Mesothelial cell of epicardium (in vitro differentiated cells): ENCODE measurements at places on chromosomes 3 and 15. TPM values are rescaled to one million over a fixed set of nuclear protein-coding genes. Genes with fewer than 3 reads are reported as not detected.
A peak's percentile ranks its signal among the peaks of the same experiment; 100 is the strongest.

GRCh38 chr3:39990532-39990931 is 181.1 kb downstream of the MYRIP start:
- no peaks in the 10 kb centered on the region for H3K36me3 ChIP-seq
- no peak for DNase-seq
- no peak overlapping the region for H3K4me3 ChIP-seq
- H3K27ac ChIP-seq = no peak overlapping the region
- no peaks in the 10 kb centered on the region for H3K4me1 ChIP-seq
- H3K27me3 ChIP-seq = no peaks in the 10 kb centered on the region

- H3K36me3 ChIP-seq = no peaks in the 10 kb centered on the region
- no peaks in the 10 kb centered on the region for H3K4me1 ChIP-seq
- DNase-seq = no peak
- H3K4me3 ChIP-seq = no peak overlapping the region
- H3K27ac ChIP-seq = no peak overlapping the region
- H3K27me3 ChIP-seq = peaks cover 6% of the 10 kb centered on the region
Measured at GRCh38 chr15:87846746-87847145, 409.8 kb downstream of the NTRK3 start.

GRCh38 chr3:52174896-52175295 is 20.7 kb upstream of the POC1A start:
- peaks cover 18% of the 10 kb centered on the region for H3K4me1 ChIP-seq
- no peaks in the 10 kb centered on the region for H3K27me3 ChIP-seq
- no peak overlapping the region for H3K4me3 ChIP-seq
- DNase-seq = no peak
- H3K27ac ChIP-seq = no peak overlapping the region

DNA sequence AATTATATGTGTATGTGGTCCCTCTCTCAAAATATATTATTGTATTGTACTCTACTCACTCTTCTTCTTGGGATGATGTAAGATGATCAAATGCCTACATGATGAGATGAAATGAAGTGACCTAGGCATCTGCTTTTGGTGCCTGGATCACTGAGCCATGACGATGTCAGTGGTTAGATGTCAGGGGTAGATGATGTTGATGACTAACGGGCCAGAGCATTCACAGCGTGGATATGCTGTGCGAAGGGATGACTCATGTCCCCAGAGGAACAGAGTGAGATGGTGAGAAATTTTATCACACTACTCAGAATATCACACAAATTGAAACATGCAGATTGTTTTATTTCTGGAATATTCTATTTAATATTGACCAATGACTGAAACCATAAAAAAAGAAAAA is 233.9 kb upstream of the CADM2 start:
- H3K4me1 ChIP-seq = no peaks in the 10 kb centered on the region
- H3K27ac ChIP-seq = no peak overlapping the region

DNA sequence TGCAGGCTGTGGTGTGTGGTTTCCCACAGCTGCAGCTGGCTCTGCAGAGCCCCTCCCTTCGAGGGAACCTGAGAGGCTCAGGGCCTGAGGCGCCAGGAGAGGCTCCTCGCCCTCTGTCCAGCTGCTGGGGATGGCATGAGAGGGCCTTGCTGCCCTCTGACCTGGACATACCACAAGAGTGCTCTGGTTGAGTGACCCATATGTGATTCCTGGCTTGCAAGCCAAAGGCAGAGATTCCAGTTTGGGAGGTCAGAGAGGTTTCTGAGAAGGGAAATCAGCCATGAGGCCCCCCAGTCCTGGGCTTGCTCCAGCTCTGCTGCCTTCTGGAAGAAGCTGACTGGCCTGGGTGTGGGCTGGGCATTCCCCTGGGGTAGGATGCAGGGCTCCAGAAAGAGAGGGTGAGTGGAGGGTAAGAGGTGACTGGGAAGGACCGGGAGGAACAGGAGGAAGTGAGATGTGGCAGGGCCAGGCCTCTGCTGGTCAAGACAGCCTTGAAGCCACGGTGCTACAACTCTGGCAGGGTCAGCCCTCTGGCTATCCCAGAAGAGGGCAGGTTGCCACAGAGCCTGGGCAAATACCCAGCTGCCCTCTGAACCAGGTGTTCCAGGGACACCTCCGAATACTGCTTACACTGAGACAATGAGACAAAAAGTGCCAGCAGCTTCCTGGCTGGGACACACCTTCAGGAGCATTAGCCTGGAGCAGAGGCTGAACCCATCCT is 16.0 kb upstream of the SRP14 start:
- no peak overlapping the region for H3K4me3 ChIP-seq
- peaks cover 36% of the 10 kb centered on the region for H3K4me1 ChIP-seq
- no peaks in the 10 kb centered on the region for H3K36me3 ChIP-seq
- no peak for DNase-seq
- peak overlapping the region; percentile 62 for H3K27ac ChIP-seq

- H3K27ac ChIP-seq = no peak overlapping the region
- no peak overlapping the region for H3K4me3 ChIP-seq
- no peaks in the 10 kb centered on the region for H3K36me3 ChIP-seq
- DNase-seq = no peak
Measured at GRCh38 chr15:25972141-25972675, 109.1 kb upstream of the ATP10A start.

- H3K4me3 ChIP-seq = no peak overlapping the region
- peaks cover 44% of the 10 kb centered on the region for H3K27me3 ChIP-seq
- no peaks in the 10 kb centered on the region for H3K36me3 ChIP-seq
- H3K4me1 ChIP-seq = peaks cover 3% of the 10 kb centered on the region
- DNase-seq = peak; percentile 30
- no peak overlapping the region for H3K27ac ChIP-seq
Measured at GRCh38 chr3:51712511-51712931, 5.7 kb downstream of the GRM2 start.

GRCh38 chr3:112814266-112814665 is 32.4 kb downstream of the CD200R1L start:
- H3K27me3 ChIP-seq = no peaks in the 10 kb centered on the region
- H3K4me3 ChIP-seq = no peak overlapping the region
- H3K27ac ChIP-seq = peak overlapping the region; percentile 8
- no peak for DNase-seq
- peaks cover 47% of the 10 kb centered on the region for H3K4me1 ChIP-seq

DNA sequence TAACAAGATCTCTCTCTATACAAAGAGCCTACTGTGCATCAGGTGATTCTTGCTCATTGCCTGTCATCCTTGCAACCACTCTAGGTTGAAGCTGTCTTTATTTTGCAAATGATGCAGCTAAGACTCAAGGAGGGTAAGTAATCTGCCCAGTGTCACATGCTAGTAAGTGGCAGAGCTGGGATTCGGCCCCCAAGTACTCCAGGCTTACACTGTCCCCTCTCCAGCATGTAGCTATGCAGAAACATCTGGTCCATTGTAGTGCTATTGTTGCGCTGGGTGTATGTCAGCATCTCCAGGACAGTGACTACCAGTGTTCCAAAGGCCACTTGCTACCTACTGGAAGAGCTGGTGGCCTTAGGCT is 248.9 kb downstream of the SLCO3A1 start:
- H3K27ac ChIP-seq = no peak overlapping the region
- peaks cover 22% of the 10 kb centered on the region for H3K27me3 ChIP-seq
- no peak overlapping the region for H3K4me3 ChIP-seq
- no peak for DNase-seq
- H3K4me1 ChIP-seq = peaks cover 31% of the 10 kb centered on the region

- peak overlapping the region; percentile 33 for H3K4me3 ChIP-seq
- no peaks in the 10 kb centered on the region for H3K27me3 ChIP-seq
- H3K27ac ChIP-seq = no peak overlapping the region
- peaks cover 9% of the 10 kb centered on the region for H3K36me3 ChIP-seq
- peaks cover 9% of the 10 kb centered on the region for H3K4me1 ChIP-seq
Measured at GRCh38 chr15:43187544-43188155, 2.4 kb downstream of the CCNDBP1 start.

DNA sequence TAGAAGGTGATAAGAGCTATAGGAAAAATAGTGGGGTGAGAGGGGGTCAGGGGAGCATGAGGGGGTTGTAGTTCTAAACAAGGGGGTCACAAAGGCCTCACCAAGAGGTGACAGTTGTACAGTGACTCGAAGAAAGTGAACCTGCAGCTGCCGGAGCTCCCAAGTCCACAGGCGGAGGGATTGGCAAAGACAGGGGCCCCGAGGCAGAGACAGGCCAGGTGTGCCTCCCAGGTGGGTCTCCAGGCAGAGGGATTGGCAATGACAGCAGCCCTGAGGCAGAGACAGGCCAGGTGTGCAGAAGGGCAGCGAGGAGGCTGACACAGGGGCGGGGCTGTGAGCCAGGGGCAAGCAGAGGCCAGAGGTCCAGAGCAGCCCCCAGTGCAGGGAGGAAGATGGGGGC is 63.7 kb downstream of the DNAJB8 start:
- no peaks in the 10 kb centered on the region for H3K36me3 ChIP-seq
- no peak overlapping the region for H3K4me3 ChIP-seq
- H3K27ac ChIP-seq = no peak overlapping the region
- H3K27me3 ChIP-seq = no peaks in the 10 kb centered on the region

- H3K36me3 ChIP-seq = no peaks in the 10 kb centered on the region
- peaks cover 41% of the 10 kb centered on the region for H3K4me1 ChIP-seq
- no peak overlapping the region for H3K27ac ChIP-seq
- DNase-seq = no peak
Measured at GRCh38 chr3:129602309-129602708, 4.2 kb downstream of the PLXND1 start.

GRCh38 chr3:57423335-57423734 is 120.8 kb downstream of the DNAH12 start:
- no peak overlapping the region for H3K4me3 ChIP-seq
- H3K27ac ChIP-seq = no peak overlapping the region
- H3K27me3 ChIP-seq = no peaks in the 10 kb centered on the region

GRCh38 chr3:81531263-81531662 is 230.2 kb downstream of the GBE1 start:
- peaks cover 11% of the 10 kb centered on the region for H3K36me3 ChIP-seq
- no peak overlapping the region for H3K27ac ChIP-seq
- no peak for DNase-seq

- no peaks in the 10 kb centered on the region for H3K27me3 ChIP-seq
- peaks cover 10% of the 10 kb centered on the region for H3K4me1 ChIP-seq
- H3K36me3 ChIP-seq = peaks cover 8% of the 10 kb centered on the region
- H3K4me3 ChIP-seq = no peak overlapping the region
- no peak overlapping the region for H3K27ac ChIP-seq
Measured at GRCh38 chr3:32492684-32493436, 9.8 kb downstream of the CMTM6 start.

DNA sequence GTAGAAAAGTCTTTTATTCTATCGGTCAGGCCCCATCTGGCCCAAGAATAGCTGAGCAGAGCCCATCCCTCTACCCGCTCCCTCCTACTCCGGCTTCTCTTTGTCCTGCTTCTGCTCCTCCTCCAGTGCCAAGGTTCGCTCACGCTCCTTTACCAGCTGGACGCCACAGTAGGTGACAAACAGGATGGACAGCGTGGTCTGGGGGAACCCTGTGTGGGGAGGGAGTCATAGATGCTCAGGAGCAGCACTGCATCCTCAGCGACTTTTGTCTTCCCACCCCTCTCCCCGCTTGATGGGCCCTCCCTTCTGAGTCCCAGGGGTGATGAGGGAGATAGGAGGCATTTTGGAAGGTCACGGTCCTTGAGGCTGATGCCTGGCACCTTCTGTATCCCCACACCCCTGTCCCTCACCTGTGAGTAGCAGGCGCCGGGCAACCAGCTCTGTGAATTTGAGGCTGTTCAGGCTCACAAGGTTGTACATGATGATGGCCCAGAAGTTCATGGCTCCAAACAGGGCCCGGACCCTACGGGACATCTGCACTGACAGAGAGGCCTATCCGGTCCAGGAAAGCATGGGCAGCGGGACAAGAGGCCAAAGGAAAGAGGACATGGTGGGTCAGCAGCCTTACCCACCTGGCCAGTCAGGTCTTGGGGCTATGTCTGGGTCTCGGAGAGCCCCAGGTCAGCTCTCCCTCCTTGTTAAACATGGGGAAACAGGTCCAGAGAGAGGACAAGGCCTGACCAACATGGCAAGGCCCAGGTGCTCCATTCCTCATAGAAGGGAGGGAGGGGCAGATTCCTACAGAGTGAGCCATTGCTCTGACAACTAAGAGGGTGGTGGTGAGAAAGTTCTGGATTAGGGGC is 7.6 kb downstream of the KLHL40 start:
- no peaks in the 10 kb centered on the region for H3K4me1 ChIP-seq
- DNase-seq = no peak
- no peak overlapping the region for H3K27ac ChIP-seq
- H3K4me3 ChIP-seq = no peak overlapping the region
- H3K27me3 ChIP-seq = peaks cover 36% of the 10 kb centered on the region

DNA sequence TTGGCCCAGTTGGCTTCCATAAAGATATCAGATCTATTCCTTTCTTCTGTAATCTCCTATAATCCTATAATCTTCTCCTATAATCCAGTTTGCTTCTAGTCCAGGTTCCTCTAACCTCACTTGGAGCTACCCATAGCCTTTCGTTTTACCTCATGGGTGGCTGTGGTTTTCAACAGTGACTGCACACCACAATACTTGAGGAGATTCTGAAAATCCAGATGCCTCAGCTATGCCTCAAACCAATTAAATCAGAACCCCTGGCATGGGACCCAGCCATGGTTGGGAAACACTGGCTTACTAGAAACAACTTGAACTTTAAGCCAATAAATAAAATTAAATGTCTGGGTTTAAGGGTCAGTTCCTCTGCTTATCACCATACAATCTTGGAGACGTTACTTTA is 86.1 kb upstream of the NTRK3 start:
- no peak overlapping the region for H3K4me3 ChIP-seq
- H3K27ac ChIP-seq = no peak overlapping the region
- DNase-seq = no peak
- no peaks in the 10 kb centered on the region for H3K36me3 ChIP-seq

- peaks cover 19% of the 10 kb centered on the region for H3K36me3 ChIP-seq
- no peak for DNase-seq
- no peak overlapping the region for H3K27ac ChIP-seq
- H3K4me1 ChIP-seq = peaks cover 22% of the 10 kb centered on the region
- H3K27me3 ChIP-seq = no peaks in the 10 kb centered on the region
Measured at GRCh38 chr3:152364237-152364636, 95.5 kb downstream of the MBNL1 start.

- no peak overlapping the region for H3K4me3 ChIP-seq
- no peak for DNase-seq
- H3K27me3 ChIP-seq = peaks cover 21% of the 10 kb centered on the region
- H3K27ac ChIP-seq = no peak overlapping the region
- H3K4me1 ChIP-seq = no peaks in the 10 kb centered on the region
- no peaks in the 10 kb centered on the region for H3K36me3 ChIP-seq
Measured at GRCh38 chr15:45903283-45903682, 268.5 kb downstream of the SQOR start.

Gene SCAANT1
- not detected in 3 replicates for total RNA-seq

Gene CCDC33
- total RNA-seq = 4.2 to 6.4 TPM (median 5.0 TPM) in 3 replicates

Gene GOLGA8B
- total RNA-seq = 156 to 157 TPM (median 156 TPM) in 3 replicates

Gene CHRNB4
- total RNA-seq = 2.2 to 3.2 TPM (median 2.8 TPM) in 3 replicates

Gene COL6A6
- 13.3 to 14.0 TPM (median 13.7 TPM) in 3 replicates for total RNA-seq

Gene MYO5C
- 19.9 to 23.1 TPM (median 23.0 TPM) in 3 replicates for total RNA-seq

Gene CAMK2N2
- 0.16 TPM in 2 of 3 replicates, not detected in the other for total RNA-seq

Gene CLDN1
- 11.4 to 12.8 TPM (median 11.4 TPM) in 3 replicates for total RNA-seq

Gene PRTG
- 14.2 to 17.5 TPM (median 16.9 TPM) in 3 replicates for total RNA-seq

Gene KNL1
- total RNA-seq = 7.4 to 9.3 TPM (median 8.8 TPM) in 3 replicates

Gene NPAP1
- 0.47 to 0.60 TPM (median 0.51 TPM) in 3 replicates for total RNA-seq

Gene SLC2A2
- not detected in 3 replicates for total RNA-seq

Gene SERINC4
- total RNA-seq = 0.09 to 0.20 TPM (median 0.18 TPM) in 3 replicates

Gene SUCNR1
- total RNA-seq = 0.13 to 0.18 TPM (median 0.13 TPM) in 3 replicates

Gene PTPRG
- total RNA-seq = 33.2 to 40.4 TPM (median 36.3 TPM) in 3 replicates
